CD4-positive, alpha-beta T cell treated with Interferon alpha-2 for 1 hour (primary cell): ENCODE measurements at places on chromosomes 3 and 15.

DNA sequence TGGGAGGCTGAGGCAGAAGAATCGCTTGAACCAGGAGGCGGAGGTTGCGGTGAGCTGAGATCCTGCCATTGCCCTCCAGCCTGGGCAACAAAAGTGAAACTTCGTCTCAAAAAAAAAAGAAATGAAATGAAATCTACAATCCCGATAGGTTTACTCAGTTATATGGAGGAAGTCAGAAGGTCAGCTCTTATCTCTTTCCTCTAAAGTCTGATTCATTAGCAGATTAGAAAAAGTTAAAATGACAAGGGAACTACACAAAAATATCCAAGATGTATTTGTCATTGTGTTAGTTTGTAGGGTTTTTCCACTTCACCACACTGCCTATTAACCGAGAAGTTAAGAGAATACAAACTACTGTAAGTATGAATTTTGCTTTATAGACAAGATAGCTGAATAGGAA lies 420.6 kb downstream of the SHQ1 start:
- DNase-seq: no peak

DNA sequence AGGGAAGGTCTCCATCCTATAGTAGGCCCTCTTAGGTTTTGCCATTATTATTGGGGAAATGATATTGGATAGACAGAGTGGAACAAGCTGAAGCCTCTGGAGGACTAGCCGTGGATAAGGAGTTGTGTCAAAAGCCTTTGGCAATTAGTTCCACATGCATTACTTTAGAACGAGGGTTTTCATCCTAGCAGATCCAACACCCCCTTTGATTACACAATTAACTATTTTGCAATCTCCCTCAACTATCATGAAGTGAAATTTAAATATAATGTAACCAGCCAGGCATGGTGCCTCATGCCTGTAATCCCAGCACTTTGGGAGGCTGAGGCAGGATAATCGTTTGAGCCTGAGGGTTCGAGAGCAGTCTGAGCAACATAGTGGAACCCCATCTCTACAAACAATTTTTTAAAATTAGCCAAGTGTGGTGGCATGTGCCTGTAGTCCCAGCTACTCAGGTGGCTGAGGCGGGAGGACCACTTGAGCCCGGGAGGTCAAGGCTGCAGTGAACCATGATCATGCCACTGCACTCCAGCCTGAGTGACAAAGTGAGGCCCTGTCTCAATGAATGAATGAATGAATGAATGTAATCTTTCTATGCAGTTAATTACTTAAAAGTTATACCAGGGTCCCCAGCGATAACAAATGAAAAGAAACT lies 56.8 kb downstream of the PXYLP1 start:
- no peak for DNase-seq

DNA sequence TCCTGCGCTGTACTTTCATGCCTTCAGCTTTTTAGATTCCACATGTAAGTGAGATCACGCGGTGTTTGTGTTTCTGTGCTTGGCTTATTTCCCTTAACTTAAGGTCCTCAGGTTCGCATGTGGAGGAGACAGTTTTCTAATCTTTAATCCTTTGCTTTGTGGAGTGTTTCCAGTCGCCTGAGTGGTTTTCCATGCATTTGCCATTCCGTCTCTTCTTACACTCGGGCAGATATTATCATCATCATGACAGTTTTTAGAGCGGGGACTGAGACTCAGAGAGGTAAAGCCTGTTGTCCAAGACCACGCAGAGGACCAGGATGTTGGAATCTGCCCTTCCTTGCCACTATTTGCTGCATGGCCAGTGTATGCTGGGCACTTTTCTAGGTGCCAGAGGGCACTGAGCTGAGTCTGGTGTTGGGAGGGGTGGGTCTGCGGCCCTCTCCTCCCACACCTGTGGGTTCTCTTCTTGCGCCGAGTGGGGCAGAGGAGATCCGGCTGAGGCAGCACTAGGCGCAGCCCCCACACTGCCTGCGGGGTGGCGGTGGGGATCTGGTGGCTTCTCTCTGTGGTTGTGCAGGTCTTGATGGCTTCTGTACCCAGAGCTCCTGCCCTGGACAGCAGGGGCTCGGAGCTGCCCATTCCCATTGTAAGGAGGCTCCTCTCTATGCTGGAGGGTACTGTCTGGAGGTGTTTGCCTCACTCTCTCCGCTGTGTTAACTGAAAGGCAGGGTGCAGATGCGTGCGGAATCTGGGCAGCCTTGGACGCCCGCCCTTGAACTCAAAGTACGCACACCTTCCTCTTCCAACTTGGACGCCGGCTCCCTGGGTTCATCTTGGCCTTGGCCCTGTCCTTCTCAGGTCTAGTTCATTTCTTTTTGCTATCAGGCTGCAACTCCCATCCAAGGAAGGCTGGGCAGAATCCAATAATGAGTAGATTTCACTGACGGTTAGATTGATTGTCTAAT lies 156.0 kb upstream of the RGMA start:
- DNase-seq: no peak

DNA sequence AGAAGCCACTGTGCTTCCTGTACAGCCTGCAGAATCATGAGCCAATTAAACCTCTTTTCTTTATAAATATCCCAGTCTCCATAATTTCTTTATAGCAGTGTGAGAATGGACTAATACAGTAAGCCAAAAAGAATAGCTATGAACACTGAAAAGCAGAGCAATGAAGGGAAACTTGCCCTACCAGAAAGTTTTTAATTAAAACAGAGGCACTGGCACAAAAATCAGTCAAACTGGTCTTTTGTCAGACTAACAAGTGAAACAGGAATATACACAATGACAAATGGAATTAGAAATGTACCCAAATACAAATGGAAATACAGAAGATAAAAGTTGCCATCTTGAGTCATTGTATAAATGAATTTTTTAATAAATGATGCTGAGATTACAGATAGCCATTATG lies 40.5 kb downstream of the POLQ start:
- DNase-seq: no peak

- no peak for DNase-seq
Measured at GRCh38 chr3:112038863-112039262, 4.3 kb downstream of the TMPRSS7 start.
